ENCODE measurements at places on chromosomes 2 and 18.

DNA sequence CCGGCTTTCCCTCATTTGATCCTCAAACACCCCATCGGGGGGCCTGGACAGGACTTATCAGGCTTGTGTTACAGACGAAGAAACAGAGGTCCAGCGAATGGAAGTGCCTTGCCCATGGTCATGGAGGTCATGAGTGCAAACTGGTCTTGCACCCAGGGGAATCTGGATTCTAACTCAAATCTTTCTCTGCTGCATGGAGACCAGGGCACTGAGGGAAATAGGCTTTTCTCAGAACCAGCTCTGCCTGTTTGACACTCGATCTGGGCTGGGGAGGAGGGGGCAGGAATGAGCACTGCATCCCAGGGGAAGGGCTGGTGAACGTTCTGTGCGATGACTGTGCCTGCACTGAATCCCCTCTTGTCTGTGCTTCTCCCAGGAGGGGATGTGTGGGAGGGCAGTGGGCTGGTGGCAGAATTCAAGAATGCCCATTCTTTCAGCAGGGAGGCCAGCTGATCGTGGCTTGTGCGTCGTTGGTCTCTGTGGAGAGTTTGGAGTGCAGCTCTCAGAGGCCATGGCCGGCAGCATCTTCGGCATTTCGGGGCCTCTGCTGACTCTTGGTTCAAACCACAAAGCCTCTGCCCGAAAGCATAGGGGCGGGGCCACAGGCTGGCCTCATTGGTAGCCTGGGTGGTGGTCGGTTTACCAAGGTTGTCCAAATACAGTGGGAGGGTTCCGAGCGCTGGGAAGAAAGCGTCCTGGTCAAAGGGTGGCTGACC is 171.6 kb downstream of the DDX1 start:
- no peak for DNase-seq

GRCh38 chr2:220664272-220665107 is 907.6 kb downstream of the EPHA4 start:
- DNase-seq = no peak

DNA sequence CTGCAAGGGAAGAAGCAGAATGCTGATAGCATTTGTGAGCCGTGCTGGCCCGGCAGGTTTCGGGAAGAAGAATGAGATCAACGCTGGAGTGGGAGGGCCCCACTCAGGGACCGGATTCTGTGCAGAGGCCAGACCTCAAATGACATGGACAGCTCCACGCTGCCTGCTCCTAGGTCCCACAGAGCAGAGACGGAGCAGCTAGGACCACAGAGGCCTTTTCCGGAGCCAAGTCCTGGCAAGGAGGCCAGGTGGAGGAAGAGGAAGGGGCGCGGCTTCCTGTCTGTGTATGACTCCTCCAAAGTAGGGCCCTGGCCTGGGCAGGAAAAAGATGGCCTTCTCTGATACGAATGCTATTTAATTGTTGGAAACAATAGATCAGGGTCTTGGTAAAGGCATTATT is 139.9 kb downstream of the LRRC30 start:
- DNase-seq = no peak

- peak; percentile 48 for DNase-seq
Measured at GRCh38 chr2:173750353-173750801, 214.8 kb downstream of the SP3 start.

DNA sequence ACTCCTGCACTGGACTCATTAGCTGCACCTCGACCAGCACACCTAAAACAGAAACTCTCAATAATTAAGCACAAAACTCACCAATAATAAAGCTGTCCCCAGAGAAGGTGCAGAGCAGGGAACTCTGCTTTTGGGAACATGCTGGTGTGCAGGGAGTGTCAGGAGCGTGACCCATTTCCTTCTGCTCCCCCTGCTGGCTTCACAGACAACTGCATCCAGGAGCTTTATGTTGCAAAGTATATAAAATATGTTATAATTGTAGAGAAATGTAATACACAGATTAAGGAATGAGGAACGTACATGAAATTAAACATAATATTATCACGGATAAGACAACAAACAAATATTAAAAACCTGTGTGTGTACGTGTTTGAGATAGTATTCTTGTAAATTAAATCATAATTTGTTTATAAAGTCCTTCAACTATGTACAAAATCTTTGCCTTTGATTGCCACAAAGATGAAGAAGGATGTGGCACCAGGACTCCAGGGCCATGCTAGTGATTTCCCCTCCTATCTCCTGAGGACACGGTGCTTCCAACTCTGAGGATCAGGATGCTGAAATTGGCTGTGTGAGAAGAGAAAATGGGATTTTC is 68.6 kb upstream of the MAL start:
- peak; percentile 7 for DNase-seq

- peak; percentile 67 for DNase-seq
Measured at GRCh38 chr18:22311301-22311700, 106.4 kb downstream of the CTAGE1 start.

- no peak for DNase-seq
Measured at GRCh38 chr2:60100034-60100433, 453.4 kb downstream of the BCL11A start.

DNA sequence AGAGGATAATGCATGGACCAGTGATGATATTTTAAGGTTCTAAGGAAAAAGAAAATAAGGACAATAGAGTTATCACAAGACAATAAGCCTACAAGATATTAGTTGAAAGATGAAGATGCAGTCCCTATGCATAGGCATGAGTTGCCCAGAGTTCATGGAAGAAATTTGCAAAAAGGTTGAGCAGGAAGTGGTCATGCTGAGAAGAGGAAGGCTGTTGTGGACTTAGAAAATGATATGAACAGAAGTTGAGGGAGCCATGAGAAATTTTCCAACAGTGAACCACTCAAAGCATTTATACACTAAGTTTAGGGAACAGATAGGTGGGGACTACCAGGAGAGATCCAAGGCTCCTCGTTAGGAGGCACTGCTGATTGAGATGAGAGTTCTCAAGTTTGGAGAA is 3.5 kb downstream of the OSBPL6 start:
- DNase-seq = no peak

DNA sequence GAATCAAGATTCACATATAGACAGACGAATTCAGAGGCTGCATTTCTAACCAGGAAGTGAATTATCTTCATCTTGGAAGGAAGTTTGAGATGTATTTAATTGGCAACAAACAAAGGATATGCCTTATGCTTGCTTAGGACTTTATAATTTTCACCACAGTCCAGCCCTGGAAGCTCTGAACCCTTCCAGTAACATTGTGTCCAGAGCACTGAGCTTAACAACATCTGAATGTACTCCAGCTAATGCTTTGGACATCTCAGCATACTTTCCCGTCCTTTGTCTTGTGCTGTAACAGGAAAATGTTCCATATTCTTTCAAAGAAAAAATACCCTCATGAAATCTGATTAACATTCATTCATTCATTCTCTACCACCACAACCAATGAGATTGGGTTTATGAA is 136.3 kb upstream of the SPATS2L start:
- no peak for DNase-seq

- peak; percentile 95 for DNase-seq
Measured at GRCh38 chr2:46849721-46850556, 65.7 kb downstream of the MCFD2 start.

GRCh38 chr2:203908797-203909185 is 27.8 kb upstream of the ICOS start:
- DNase-seq = no peak

- DNase-seq = no peak
Measured at GRCh38 chr2:132979339-132980093, 309.5 kb upstream of the LYPD1 start.

- peak; percentile 72 for DNase-seq
Measured at GRCh38 chr2:28292491-28292890, 100.2 kb upstream of the FOSL2 start.

DNA sequence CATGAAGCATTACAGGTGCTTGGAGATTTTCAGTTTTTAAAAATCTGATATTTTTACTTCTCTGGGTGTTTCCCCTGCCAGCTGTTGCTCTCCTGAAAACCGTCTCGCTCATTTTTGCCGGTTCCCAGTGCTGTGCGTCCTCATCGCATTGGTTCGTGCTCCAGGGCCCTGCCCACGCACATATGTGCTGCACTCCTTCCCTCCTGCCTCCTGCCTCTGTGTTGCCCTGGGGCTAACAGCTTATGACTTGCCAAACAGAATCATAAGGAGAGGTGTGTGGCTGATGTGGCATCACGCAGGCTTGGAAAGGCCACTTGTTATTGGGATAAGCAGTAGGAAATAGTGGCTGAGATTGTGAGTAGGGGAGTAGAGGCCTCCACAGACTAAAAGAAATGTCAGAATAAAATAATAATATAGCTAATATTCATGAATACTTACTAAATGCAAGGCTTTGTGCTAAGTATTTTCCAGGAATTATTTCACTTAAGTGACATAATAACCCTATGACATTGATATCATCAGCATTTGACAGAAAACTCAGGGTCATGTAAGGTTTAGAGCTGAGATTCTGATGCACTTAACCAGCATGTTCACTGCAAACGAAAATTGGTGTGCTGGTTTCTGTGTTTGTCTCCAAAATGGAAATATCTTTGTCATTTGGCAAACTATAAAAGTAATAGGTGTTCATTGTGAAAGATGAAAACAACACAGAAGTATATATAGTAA is 53.5 kb downstream of the SLC4A1AP start:
- DNase-seq = no peak

- DNase-seq = peak; percentile 24
Measured at GRCh38 chr2:17918789-17919188, 40.3 kb downstream of the KCNS3 start.

- no peak for DNase-seq
Measured at GRCh38 chr2:68817306-68817705, 53.9 kb downstream of the BMP10 start.

- DNase-seq = no peak
Measured at GRCh38 chr2:206379886-206380285, 63.4 kb upstream of the ADAM23 start.

DNA sequence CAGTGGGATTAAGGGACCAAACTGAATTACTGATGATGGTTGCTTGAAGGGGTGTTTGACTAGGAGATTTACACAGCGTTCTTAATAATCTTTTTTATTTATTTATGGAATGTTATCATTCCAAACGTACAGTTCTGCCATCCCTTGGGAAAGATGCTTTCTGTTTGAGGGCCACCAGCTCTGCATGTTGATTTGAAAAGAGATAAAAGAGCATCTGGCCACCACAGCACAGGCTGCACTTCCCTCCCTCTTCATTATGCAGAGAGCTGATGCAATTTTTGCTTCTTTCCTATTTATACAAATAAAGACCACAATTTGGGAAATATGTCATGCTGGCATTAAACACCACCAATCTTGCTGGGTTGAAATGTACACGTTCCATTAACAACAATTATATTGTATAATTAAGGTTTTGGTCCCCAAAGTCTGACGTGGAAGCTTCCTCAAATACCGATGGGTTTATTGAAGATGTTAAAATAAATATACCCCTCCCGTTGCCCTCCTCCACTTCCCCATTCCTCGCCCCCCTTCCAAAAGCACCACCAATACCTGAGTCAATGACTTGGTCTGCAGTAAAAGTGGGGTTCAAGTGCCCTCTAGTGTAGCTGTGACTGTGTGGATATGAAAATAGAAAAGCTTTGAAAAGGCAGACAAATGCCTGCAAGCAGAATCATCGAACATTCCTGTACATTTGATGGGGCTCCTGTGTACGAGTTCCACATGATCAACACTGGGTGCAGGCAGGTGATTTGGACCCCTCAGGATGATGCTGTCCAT is 211.9 kb downstream of the HRH4 start:
- no peak for DNase-seq

DNA sequence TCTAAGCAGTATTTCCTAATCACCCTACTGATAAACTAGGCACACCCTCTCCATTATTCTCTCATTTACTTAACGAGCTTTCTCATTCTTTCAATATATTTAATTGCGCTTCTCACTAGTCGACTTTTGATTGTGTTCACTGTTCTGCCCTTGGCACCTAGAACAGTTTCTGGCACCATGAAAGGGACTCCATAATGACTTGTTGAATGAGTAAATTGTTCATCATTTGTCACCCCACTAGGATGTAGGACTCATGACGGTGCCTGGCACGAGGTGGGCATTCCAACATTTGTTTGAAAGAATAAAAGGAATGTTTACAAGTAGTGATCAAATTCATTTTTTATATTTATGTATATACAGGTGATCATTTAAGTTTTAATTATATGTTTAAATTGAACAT is 123.7 kb downstream of the DIS3L2 start:
- no peak for DNase-seq

- no peak for DNase-seq
Measured at GRCh38 chr2:205865905-205866441, 183.7 kb downstream of the NRP2 start.

DNA sequence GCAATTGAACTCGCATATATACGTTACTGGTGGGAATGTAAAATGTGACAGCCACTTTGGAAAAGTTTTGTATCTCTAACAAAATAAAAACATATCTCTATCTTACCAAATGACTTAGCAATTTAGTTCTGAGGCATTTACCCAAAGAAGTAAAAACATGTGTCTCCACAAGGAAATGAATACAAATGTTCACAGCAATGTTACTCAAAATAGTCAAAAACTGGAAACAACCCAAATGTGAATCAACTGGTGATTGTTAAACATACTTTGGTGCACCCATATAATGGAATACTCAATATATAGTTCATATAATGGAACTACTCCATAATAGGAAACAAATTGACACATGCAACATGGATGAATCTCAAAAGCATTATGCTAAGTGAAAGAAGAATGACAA is 70.4 kb upstream of the DNER start:
- no peak for DNase-seq

DNA sequence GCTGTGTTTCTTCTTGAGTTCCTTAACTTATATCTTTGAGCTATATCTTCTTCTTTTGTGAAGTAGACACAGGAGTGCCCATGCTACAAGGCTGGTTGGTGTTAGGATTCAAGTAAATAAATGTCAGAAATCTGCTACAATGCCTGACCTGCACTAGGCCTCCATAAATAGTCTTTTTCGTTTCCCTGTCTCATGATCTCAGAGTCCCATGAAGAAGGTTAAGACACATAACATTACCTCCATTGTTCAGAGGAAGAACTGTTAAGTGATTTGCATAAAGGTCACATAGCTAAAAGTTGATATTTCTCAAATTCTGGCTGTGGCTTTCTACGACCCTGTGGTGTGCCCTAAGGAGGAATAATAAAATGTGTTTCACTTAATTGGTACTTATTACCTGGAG is 228.4 kb downstream of the KCNS3 start:
- no peak for DNase-seq

DNA sequence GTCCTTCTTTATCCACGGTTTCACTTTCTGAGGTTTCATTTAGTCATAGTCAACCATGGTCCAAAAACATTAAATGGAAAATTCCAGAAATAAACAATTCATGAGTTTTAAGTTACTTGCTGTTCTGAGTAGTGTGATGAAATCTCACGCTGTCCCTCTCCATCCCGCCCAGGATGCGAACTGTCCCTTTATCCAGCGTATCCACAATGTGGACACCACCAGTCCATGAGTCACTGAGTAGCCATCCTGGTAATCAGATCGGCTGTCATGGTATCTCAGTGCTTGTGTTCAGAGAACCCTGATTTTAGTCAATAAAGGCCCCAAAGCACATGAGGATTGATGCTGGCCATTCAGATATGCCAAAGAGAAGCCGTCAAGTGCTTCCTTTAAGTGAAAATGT is 3.7 kb downstream of the SP140L start:
- peak; percentile 19 for DNase-seq

DNA sequence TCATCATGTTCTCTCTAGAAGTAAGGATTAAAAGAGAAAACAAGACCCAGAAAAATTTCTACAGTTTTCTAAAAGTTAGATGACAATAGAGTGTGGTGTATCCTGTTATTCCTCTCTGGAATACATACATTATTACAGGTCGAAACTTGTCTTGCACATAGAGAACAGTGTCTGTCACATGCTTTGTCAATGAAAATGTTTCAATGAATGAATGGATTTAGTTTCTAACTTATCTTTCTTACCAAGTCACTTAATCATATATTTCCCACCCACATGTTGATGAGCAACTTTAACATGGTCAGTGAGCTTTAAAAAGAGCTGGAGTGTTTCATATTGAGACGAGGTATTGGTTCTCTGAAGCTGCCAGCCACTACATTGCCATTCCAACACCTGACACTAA is 4.3 kb downstream of the DSG4 start:
- no peak for DNase-seq

Data from astrocyte of the spinal cord (primary cell).